ENCODE measurements at places on chromosomes 6 and 20. TPM values are rescaled to one million over a fixed set of nuclear protein-coding genes. Genes with fewer than 3 reads are reported as not detected.

DNA sequence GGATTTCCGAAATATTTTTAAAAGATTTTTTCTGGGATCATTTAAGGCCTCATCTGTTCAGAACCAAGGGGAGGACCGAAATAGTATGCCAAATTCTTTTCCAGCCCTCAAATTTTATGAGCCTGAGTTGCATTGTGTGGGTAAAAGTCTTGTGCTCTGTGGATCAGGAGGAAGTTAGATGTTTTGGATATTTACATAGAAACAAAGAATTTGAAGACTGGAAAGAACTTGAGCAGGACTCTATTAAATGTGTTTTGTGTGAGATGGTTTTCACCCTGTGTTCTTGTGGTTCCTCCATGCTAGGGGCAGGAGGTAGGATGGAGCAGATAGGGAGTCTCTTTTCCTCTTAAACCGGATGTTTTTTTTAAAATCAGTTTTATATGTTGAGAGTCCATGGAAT lies 329.1 kb downstream of the LAMA2 start:
- no peaks in the 10 kb centered on the region for H3K4me1 ChIP-seq
- H3K27ac ChIP-seq = no peak overlapping the region
- peaks cover 2% of the 10 kb centered on the region for H3K27me3 ChIP-seq
- DNase-seq = no peak

GRCh38 chr6:24127316-24127715 lies 1.3 kb downstream of the NRSN1 start:
- H3K27ac ChIP-seq = no peak overlapping the region
- no peak overlapping the region for H3K4me3 ChIP-seq
- H3K27me3 ChIP-seq = peaks cover 5% of the 10 kb centered on the region
- H3K4me1 ChIP-seq = no peaks in the 10 kb centered on the region

GRCh38 chr6:87572883-87573282 lies 16.9 kb downstream of the RARS2 start:
- H3K4me3 ChIP-seq = no peak overlapping the region
- peaks cover 52% of the 10 kb centered on the region for H3K36me3 ChIP-seq
- DNase-seq = no peak

DNA sequence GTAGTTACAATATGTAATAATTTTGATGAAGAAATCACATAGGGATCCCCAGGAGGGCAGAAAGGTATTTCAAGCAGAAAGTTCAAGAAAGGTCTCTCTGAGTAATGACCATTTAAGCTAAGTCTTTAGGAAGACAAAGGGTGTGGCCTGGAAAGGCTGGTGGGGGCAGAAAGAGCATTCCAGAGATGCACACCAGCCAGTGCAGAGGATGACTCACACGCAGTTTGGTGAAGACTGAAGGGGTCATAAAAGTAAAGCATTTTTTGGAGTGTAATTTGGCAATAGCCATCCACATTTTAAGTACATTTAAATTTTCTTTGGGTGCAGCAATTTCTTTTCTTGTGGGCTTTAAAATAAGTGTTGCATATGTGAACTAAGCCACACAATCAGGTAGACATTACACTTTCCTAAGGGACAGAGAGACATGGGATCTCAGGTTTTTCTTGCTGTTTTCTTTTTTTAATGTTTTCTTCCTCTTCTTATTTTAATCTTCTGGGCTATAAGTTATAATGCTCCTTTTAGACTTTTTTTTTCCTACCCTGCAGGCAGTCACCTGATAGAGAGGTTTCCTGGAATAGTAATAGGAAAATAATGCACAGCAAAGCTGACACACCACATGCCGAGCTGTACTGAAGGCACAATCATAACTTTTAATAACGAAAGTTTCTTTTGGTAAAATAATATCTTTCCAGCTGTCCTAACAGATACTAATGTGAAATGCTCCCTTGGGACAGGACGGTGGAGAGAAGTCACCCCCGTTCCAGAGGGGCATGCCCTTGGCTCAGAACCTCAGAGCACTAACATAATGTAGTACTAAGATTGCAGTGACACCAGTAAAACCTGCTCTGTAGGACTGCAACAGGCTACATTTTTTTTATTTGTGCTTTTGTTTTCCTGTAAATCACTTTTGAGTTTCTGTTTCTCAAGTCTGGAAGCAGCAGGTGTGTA lies 49.6 kb upstream of the PTPRK start:
- H3K4me3 ChIP-seq = no peak overlapping the region
- no peak for DNase-seq
- H3K36me3 ChIP-seq = no peaks in the 10 kb centered on the region
- no peak overlapping the region for H3K27ac ChIP-seq
- H3K4me1 ChIP-seq = no peaks in the 10 kb centered on the region

DNA sequence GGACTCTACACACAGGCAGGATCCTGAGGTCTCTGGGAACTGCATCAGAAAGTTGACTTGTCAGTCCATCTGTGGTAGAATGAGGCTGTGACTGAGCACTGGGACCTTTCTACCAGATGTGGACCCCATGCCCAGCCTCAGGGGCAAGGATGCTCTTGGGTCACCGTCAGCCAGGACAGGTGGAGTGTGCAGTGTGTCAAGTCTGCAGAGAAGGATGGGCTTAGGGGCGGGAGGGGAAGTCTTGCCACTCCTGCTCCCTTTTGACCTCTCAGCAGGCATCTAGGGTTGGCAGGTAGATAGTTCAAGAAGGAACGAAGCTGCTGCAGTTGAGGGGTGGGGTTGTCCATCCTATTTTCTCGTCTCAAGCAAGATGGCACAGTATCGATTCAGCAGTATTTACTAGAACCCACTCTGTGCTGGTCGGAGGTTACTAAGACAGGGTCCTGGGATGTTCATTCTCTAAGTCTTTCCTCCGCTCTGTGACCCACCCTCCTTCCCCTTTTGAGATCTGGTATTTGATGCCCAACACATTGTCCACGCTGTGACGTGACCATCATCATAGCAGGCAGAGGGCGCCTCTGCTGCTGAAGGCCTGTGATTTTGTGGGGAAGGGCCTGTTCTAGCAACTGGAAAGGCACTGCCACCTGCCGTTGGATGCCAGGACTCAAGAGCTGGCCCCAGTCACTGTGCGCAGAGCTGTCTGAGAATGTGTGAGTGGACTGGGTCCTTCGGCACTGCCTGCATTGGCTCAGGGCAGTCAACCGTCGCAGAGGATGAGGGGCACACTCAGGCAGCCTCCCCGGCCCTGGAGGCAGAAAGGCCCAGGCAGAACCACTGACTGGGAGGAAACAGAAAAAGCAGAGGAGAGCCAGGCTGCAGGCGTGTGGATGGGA lies 23.2 kb downstream of the RBCK1 start:
- peak; percentile 47 for DNase-seq

DNA sequence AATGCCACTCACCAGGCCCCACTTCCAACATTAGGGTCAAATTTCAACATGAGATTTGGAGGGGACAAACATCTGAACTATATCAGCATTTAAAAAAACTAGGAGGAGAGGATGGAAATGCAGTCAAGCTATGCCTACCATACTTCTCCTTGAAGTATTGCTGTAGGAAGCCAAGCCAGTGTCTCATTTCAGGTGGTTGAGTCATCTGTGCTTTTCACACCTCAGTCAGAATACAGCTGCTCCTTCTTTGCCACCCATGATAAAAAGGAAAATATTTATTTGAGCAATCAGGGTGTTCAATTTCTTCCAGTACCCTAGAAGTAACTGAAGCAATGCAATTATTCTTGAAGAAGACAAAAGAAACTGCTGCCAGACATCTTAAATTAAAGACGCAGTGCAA lies 47.0 kb upstream of the EEF1E1 start:
- no peak overlapping the region for H3K4me3 ChIP-seq
- H3K27ac ChIP-seq = no peak overlapping the region
- H3K4me1 ChIP-seq = no peaks in the 10 kb centered on the region

DNA sequence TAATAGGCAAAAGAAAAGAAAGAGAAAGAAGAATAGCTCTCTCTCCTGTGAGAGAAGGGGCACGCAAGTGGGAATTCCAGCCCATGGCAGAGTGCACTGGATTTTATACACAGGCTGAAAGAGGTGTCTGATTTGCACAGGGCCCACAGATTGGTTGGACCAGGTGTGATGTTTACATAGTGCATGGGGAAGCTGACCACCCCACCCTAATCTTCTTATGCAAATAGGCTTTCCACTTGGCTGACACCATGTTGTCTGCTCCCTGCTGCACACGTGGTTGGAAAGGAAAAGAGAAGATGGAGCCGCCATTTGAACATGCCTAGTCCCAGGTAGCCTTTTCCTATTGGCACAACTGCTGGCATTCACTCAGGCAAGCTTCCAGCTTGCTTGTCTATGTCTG lies 20.2 kb downstream of the MICA start:
- no peak for DNase-seq
- no peak overlapping the region for H3K4me3 ChIP-seq
- H3K36me3 ChIP-seq = peaks cover 2% of the 10 kb centered on the region
- H3K27me3 ChIP-seq = peaks cover 23% of the 10 kb centered on the region
- no peaks in the 10 kb centered on the region for H3K4me1 ChIP-seq
- no peak overlapping the region for H3K27ac ChIP-seq

- DNase-seq = no peak
Measured at GRCh38 chr6:170156448-170157375, 134.2 kb downstream of the DLL1 start.

GRCh38 chr20:61443443-61444126 lies 191.5 kb downstream of the CDH4 start:
- no peaks in the 10 kb centered on the region for H3K27me3 ChIP-seq
- DNase-seq = no peak
- H3K27ac ChIP-seq = no peak overlapping the region
- no peaks in the 10 kb centered on the region for H3K36me3 ChIP-seq

- H3K27me3 ChIP-seq = no peaks in the 10 kb centered on the region
- peaks cover 4% of the 10 kb centered on the region for H3K4me1 ChIP-seq
- peaks cover 9% of the 10 kb centered on the region for H3K36me3 ChIP-seq
- no peak overlapping the region for H3K27ac ChIP-seq
- DNase-seq = no peak
Measured at GRCh38 chr6:90575267-90575666, 11.6 kb downstream of the MAP3K7 start.

- H3K4me1 ChIP-seq = peaks cover 4% of the 10 kb centered on the region
- no peak for DNase-seq
- H3K4me3 ChIP-seq = no peak overlapping the region
- peaks cover 67% of the 10 kb centered on the region for H3K27me3 ChIP-seq
Measured at GRCh38 chr20:32045999-32046398, 6.0 kb upstream of the HCK start.

DNA sequence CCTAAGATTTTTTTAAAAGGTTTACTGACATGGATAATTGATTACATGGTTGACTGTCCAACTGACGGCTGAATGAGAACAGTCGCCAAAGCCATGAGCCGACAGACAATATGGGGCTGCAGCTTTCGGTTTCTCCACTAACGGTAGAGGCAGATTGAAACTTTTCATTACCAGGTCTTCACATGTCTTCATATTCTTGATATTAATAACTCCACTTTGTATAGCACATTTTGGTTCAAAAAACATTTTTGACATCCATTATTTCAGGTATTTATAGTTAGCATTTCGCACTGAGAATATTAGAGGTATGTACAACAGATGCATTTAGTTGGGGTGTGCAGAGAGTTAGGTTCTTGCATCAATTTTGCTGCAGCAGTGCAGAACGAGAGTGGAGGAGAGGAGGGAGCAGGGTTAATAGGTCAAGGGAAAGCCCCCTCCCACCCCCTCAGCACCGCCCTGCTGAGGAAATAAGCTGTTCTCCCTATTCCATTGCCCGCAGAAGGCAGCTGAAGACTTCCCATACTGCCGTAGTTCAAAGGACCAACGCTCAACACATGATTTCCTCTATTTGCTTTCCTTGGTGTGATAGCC lies 73.6 kb upstream of the ADTRP start:
- H3K36me3 ChIP-seq = no peaks in the 10 kb centered on the region
- H3K27me3 ChIP-seq = no peaks in the 10 kb centered on the region
- no peaks in the 10 kb centered on the region for H3K4me1 ChIP-seq
- peak overlapping the region; percentile 11 for H3K4me3 ChIP-seq
- no peak for DNase-seq

DNA sequence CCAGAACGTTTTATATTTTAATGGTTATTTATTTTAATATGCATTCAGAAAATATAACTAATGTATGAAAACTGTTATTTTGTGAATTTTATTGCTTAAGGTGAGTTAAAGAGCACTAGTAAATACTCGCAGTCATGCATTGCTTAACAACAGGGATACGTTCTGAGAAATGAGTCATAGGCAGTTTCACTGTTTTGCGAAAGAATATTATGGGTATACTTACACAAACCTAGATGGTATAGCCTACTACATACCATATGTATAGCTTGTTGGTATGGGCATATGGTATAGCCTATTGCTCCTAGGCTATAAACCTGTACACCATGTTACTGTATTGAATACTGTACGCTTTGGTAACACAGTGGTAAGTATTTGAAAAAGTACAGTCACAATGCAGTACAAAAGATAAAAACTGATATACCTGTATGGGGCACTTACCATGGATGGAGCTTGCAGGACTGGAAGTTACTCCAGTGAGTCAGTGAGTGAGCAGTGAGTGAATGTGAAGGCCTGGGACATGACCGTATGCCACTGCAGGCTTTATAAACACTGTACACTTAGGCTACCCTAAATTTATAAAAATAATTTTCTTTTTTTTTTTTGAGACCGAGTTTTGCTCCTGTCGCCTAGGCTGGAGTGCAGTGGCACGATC lies 38.5 kb downstream of the ARFGEF2 start:
- no peak for DNase-seq
- H3K36me3 ChIP-seq = peaks cover 39% of the 10 kb centered on the region
- H3K27me3 ChIP-seq = no peaks in the 10 kb centered on the region
- H3K4me1 ChIP-seq = peaks cover 2% of the 10 kb centered on the region
- no peak overlapping the region for H3K27ac ChIP-seq

GRCh38 chr20:62846166-62846890 lies 15.3 kb downstream of the TCFL5 start:
- H3K4me1 ChIP-seq = no peaks in the 10 kb centered on the region
- H3K36me3 ChIP-seq = no peaks in the 10 kb centered on the region
- no peaks in the 10 kb centered on the region for H3K27me3 ChIP-seq
- H3K4me3 ChIP-seq = no peak overlapping the region
- DNase-seq = no peak
- H3K27ac ChIP-seq = no peak overlapping the region

DNA sequence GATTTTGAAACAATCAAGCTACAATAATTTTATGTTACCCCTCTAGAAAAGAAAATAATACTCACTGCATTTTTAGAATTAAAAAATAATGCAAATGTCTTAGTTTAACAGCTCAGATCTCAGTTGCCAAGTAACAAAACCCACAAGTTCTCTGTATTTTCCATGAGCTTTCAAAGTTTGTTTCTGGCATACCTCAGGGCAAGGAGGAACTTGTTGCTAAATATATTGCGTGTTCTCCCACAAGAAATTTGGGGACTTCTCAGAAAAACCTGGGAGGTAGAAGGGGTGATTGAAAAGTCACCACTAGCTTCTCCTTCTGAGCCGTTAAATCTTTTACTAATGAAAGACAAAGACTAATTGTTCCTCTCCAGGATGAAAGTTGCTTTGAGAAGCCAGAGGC lies 236.8 kb upstream of the MARCKS start:
- no peak overlapping the region for H3K27ac ChIP-seq
- no peak for DNase-seq

- H3K36me3 ChIP-seq = no peaks in the 10 kb centered on the region
- no peak overlapping the region for H3K4me3 ChIP-seq
- no peaks in the 10 kb centered on the region for H3K4me1 ChIP-seq
- no peak for DNase-seq
Measured at GRCh38 chr20:53381568-53382262, 211.9 kb downstream of the ZNF217 start.

Gene GNAS-AS1
- total RNA-seq = 0.65 TPM

Gene GSTA1
- total RNA-seq = not detected

Gene LPA
- total RNA-seq = not detected

Gene DEFB126
- total RNA-seq = not detected

Gene RSPO4
- not detected for total RNA-seq

Gene PRL
- not detected for total RNA-seq

Gene CLPSL2
- not detected for total RNA-seq

Gene UBE2C
- total RNA-seq = 170 TPM

Data from activated CD4-positive, alpha-beta memory T cell treated with anti-CD3 and anti-CD28 coated beads, Interleukin-2, amount 10 ng/mL, durations not matched to agents 7 days and 5 days (primary cell).